ENCODE measurements at places on chromosomes 1 and 21.

DNA sequence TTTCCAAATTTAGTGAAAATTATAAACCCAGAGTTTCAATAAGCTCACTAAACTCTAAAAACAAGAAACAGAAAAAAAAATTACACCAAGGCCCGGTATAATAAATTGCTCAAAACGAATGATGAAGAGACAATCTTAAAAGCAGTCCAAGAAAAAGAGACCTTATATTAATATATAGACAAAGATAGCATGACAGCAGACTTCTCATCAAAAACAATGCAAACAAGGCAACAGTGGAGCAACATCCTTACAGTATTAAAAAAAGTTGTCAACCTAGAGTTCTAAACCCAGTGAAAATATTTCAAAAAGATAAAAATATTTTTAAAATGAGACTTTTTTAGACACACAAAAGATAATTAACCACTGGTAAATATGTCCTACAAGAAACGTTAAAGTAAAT is 46.7 kb downstream of the KIFAP3 start:
- no peak for DNase-seq

DNA sequence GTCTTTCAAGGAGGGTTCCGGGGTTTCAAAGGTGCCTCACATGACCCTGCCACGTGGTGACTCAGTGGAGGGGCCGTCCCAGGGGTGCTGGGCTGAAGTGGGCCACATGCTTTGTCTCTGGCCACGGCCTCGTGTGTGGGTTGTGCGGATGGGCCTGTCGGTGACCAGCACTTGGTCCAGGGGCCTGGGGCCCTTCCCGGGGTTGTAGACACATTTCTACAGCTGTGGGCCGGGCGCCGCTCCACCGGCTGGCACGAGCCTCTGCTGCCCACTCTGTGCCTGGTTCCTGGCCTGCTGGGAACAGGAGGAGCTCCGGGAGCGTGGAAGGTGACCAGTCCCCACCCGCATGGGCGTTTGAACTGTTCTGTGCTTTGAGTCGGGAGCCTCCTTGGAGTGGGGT is 75.4 kb upstream of the TTC34 start:
- DNase-seq, result no peak

- DNase-seq, result no peak
Measured at GRCh38 chr1:14098294-14098913, 398.4 kb downstream of the PRDM2 start.

- DNase-seq, result no peak
Measured at GRCh38 chr1:143720087-143721023, 251.4 kb downstream of the FAM72C start.

- no peak for DNase-seq
Measured at GRCh38 chr21:41847066-41847804, 31.9 kb downstream of the PRDM15 start.

- no peak for DNase-seq
Measured at GRCh38 chr1:27005166-27005530, 7.5 kb downstream of the TENT5B start.

GRCh38 chr1:14017531-14017961 is 317.6 kb downstream of the PRDM2 start:
- no peak for DNase-seq

- DNase-seq, result no peak
Measured at GRCh38 chr1:20936216-20936615, 149.1 kb upstream of the HP1BP3 start.

DNA sequence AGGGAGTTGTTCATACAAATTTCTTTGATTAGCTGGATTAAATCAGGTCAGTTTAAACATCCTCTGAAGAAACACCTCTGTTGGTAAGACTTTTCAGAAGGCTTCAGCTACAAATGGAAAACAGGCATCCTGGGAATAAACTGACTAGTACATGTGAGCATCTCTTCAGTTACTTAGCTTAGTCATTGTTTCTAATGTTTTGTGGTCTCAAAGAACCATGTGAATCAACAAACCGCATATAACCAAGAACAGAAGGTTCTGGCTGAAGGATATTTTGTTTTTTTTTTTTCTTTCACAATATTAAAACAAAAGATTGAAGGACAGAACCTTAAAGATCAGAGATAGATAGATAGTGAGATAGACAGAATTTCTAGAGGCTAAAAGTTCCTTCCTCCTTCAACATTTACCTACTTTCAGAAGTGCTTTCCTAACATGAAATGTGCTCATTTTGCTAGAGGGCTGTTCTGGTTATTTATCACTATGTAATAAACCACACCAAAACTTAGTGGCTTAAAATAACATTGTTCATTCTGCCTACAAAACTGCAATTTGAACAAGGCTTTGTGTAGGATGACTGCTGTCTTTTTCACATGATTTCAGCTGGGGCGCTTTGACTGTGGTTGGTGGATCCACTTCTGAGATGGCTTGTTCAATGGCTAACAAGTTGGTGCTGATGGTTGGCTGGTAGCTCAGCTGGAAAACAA is 119.8 kb upstream of the PTGFR start:
- no peak for DNase-seq

- DNase-seq, result no peak
Measured at GRCh38 chr1:106536741-106537140, 519.7 kb upstream of the PRMT6 start.

DNA sequence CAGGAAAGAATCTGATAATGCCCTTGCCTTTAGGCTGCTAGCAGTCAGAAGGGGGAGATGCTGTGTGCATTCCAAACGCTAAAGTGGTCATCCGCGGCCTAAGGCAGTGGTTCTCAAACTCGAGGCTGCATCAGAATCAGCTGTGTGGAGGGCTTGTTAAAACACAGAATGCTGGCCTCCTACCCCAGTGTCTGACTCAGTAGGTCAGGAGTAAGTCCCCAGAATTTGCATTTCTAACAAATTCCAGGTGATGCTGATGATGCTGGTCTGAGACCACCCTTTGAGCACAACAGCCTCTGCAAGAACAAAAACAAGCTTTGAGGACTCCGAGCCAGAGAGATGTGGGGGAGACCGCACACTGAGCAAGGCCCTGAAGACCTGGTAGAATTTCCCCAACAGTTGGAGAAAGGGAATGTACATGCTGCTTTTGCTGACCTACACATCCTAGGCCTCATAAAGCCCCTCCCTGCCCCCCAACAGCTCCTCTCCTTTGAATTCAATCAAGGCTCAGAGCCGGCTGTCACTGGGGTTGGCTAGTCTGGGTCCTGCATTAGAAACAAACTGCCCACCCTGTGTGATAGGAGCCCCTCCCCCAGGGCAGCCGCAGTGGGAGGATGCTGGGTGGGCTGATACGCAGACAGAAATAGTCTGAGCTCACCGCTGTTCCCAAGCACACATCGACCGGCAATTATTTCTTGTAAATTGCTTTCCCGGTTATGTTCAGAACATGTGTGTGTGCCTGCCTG is 27.1 kb downstream of the SHISAL2A start:
- no peak for DNase-seq

DNA sequence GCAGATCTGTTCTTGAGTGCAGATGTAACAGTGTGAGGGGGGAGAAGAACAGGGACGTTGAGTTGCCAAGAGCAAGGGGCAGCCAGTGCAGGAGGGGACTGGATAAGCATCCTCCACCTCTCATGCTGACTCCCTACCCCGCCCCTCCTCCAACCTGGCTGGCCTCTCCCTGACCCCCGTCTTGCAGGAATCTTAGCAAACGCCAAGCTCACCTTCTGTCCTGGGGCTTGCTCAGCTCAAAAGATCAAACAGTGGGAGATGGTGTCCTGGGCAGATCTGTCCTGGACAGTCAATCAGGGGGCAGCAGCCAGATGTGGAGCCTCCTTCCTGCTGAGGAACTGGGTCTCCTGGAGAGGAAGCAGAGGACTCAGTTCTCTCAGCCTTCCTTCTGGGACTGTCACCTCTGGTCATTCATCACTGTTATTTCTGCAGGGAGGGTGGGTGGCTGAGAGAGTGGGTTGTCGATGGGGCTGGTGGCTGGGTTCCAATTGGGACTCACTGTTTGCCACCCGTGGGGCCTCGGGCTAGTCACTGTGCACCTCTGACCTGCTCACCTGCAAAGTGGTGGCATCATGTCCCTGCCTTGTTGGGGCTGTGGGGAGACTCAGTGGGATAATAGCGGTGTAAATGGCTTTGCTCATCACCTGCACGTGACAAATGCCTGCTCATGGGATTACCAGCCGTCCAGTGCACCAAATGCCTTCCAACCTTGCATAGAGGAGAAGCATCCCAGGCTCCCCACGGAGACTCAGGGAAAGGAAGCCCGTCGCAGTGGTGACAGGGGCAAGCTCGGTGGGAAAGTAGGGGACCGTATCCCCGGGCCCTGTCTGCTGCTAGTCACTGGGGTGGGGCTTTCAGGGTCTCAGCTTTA is 154.4 kb downstream of the PTPRU start:
- DNase-seq, result no peak

DNA sequence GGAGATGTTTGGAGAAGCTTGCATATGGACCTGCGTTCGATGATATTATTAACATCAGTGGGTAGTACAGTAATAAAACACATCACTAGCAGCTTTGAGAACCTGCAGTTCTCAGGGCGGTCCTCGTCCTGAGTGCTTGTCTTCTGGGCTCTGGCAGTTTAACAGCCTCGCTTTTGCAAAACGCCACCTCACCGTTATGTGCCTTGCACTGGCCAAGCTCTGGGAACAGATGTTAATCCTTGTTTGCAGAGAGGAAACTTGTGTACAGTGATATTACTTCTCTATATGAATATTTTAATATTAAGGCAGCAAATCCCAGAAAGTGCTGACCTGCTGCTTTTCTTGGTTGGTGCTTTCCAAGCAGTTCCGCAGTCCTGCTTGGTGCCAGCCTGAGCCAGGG is 167.4 kb upstream of the TMEM51 start:
- DNase-seq, result no peak

GRCh38 chr21:26835714-26836265 is 9.4 kb downstream of the ADAMTS1 start:
- DNase-seq, result no peak

- no peak for DNase-seq
Measured at GRCh38 chr1:81208441-81208840, 592.3 kb upstream of the ADGRL2 start.

DNA sequence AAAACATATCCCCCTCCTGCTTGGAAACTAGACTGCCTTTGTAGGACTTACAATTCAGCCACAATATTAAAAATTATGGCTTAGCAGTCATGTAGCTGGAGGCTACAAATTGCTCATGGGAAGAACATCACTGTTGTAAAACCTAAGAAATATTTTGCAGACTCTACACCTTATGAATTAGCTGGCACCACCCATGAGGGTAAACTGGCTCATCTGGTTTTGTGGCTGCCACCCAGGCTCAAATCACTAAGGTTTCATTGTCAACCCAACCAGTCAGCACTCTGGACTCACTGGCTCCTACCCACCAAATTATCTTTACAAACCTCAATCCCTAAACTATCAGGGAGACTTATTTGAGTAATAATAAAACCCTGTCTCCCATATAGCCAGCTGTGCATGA is 100.7 kb upstream of the OLFM3 start:
- no peak for DNase-seq

- peak; percentile 95 for DNase-seq
Measured at GRCh38 chr1:1033009-1033587, 13.2 kb downstream of the AGRN start.

- no peak for DNase-seq
Measured at GRCh38 chr1:14996133-14997050, 157.2 kb upstream of the TMEM51 start.

GRCh38 chr21:32930673-32931072 is 95.1 kb upstream of the OLIG2 start:
- DNase-seq, result no peak

GRCh38 chr1:18764362-18764761 is 95.1 kb downstream of the TAS1R2 start:
- DNase-seq, result no peak

- no peak for DNase-seq
Measured at GRCh38 chr1:119797606-119798005, 13.7 kb downstream of the REG4 start.

Measured in activated CD4-positive, alpha-beta T cell treated with anti-CD3 and anti-CD28 coated beads for 4 hours (primary cell).